ENCODE measurements at places on chromosomes 4 and X. TPM values are rescaled to one million over a fixed set of nuclear protein-coding genes. Genes with fewer than 3 reads are reported as not detected.
A peak's percentile ranks its signal among the peaks of the same experiment; 100 is the strongest.

DNA sequence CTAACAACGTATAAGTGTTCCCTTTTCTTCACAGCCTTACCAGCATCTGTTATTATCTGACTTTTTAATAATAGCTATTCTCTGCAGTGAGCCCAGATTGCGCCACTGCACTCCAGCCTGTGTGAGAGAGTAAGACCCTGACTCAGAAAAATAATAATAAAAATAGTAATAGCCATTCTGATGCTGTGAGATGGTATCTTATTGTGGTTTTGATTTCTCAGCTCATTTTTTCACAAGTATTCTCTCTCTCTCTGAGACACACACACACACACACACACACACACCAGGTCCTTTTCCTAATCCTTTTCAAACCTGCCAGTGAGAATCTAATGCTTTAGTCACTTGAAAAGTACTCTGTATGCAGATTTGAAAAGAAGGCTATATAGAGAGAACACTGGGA, 89.8 kb downstream of the CHIC2 start:
- DNase-seq, result no peak

The BTC gene
- 3.4 TPM for total RNA-seq

DNA sequence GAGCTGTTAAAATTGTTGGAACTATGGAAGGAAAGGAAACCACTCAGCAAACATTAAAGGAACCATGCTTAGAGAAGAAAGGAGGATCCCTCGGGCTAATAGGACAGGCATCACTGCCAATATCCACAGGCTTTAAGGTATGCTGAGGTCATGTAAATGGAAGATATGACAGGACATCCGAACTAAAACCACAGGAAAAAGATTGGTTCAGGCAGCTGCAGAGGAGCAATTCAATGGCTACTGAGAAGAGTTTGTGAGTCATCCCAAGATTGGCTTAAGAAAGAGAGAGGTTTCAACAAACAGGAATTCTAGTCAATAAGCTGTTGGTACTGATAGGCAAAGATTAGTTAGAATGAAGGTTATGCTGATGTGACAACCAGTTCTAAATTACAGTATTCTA, 106.4 kb upstream of the FAM241A start:
- no peak for DNase-seq

The PRDM8 gene
- total RNA-seq, result 1.7 TPM

DNA sequence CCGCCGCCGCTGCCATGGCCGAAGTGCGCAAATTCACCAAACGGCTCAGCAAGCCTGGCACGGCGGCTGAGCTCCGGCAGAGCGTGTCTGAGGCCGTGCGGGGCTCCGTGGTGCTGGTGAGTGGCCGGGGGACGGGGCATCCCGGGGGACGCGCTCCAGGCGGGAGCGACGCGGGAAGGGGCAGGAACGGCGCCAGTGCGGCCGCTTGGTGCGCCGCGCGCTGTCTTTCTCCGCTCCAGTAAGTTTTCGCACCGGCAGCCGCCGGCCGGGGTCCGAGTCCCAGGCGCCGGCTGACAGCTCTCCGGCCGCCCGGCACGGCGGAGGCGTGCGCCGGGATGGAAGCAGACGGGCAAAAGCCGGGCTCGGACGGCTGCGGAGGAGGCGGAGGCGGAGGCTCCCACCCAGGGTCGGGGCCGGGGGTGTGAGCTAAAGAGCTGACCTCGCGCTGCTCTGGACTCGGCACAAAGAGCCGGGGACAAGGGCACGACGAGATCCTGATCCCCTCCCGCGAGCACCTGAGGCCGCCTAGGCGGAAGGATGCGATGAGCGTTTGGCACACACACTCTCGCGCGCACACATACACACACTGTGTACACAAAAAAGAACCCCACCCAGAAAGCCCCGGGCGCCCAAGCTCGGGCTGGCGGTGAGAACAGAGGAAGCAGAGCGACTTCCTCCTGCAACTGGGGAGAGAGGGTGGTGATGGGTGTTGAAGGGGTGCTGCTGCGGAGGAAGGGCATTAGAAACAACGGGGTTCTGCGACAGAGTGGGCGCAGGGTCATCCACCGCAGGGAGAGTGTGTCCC, 545 bp downstream of the DOCK11 start:
- DNase-seq, result peak; percentile 81

The PHOX2B gene
- not detected for total RNA-seq

The PLRG1 gene
- 68.8 TPM for total RNA-seq

The SH3D19 gene
- total RNA-seq, result 125 TPM

- no peak for DNase-seq
Measured at GRCh38 chr4:14054391-14054790, 426.9 kb upstream of the BOD1L1 start.

DNA sequence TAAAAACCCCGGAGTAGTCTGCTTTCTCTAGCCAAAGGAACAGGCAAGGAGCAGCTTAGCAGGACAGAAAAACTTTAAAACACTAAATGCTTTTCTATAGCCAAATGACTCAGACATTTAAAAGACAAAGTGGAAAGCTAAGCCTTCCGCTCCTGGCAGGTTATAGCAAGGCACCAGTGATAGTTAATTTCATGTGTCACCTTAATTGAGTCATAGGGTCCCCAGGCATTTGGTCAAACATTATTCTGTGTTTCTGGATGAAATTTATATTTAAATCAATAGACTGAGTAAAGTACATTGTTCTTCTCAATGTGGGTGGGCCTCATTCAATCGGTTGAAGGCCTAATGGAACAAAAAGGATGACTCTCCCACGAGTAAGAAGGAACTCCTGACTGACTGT, 885.7 kb upstream of the ADGRL3 start:
- no peak for DNase-seq

The VCX gene
- total RNA-seq, result not detected

DNA sequence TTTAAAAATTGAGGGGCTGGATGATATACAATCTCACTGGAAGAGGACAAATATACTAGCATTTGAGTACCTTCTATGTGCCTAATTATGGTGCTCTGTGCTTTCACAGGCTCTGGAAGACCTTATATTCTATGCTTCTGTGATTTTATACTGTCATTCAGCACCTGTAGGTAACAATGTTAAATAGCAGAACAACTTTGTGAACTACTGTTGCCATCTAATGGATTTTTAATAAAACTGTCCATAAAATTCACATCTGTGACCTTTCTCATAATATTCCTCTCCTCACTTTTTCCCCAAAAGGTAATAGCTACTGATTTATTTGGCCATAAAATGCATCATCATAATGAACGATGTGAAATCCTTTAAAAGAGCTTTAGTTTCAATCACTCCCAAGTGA, 21.9 kb downstream of the POU3F4 start:
- DNase-seq, result no peak

DNA sequence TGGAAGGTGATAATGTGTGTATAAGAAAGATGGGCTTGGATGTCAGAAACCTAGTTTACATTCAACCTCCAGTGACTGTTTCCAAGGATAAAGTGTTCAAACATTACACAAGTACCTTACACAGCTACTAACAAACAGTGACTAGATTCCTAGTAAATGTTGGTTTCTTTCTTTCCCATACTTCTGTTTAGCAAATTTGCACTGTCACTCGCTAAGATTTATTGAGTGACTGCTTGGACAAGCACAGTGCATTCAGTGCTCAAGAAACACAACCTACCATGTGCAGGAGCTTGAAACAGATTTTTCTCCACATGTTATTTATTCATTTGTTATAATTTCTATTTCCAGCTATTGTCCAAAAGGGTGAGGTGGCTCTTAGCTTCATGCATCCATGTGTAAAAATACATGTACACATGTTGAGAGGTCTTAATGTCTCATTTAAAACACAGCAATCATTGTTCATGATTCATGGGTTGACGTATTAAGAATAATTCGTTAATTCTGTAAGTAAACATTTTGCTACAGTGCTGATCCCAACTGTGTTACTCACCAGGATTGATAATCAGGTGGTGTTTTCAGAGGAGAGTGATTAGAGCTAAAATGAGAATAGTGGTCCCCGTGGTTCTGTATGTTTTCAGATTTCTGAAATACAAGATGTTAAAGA, 153.0 kb downstream of the DCLK2 start:
- DNase-seq, result no peak

Measured in upper lobe of right lung (tissue), 1 donor.